CD4-positive, CD25-positive, alpha-beta regulatory T cell (primary cell): ENCODE measurements at places on chromosomes 6 and 20.
A peak's percentile ranks its signal among the peaks of the same experiment; 100 is the strongest.

- no peak for DNase-seq
Observed at GRCh38 chr6:47116086-47116485, 74.0 kb upstream of the ADGRF1 start.

- no peak for DNase-seq
Observed at GRCh38 chr20:50412499-50412898, 97.7 kb upstream of the PTPN1 start.

GRCh38 chr6:62466607-62467006 is 180.6 kb upstream of the KHDRBS2 start:
- no peak for DNase-seq

DNA sequence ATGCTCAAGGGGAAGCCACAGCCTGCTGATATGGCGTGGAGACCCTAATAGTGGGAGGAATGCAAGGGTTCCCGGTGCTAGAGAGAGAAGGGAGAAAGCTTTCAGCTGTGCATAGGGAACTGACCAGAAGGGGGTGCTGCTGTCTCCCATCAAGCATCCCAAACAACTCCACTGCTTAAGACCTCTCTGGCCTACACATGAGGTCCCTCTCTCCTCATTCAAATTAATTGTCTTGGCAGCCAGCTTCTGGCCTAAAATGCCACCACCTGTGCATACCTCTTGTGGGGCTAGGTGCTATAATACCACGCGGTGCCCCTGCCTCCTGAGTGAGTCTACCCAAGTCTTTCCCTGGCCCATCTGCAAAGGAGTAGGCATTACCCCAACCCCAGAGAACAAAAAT is 14.5 kb downstream of the ADISSP start:
- peak; percentile 80 for DNase-seq

GRCh38 chr20:667351-668034 is 8.1 kb downstream of the SCRT2 start:
- DNase-seq, result peak; percentile 21

DNA sequence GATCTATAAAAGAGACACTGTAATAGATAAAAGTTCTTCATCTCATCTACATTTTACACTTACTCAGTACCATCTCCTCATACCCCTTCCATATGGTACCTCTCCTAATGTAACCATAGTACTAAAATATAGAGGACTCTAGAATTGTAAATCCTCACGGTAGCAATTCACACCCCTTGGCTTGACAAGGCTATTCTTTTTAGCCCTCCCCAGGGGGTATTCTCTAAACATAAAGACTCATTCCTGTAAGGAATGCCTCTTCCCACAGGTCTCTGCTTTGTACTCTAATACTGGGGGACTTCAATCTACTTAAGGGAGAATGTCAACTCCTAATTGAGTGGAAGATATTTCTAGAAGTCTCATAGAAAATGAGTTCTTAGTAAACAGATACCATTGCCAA is 85.9 kb downstream of the VIP start:
- no peak for DNase-seq

DNA sequence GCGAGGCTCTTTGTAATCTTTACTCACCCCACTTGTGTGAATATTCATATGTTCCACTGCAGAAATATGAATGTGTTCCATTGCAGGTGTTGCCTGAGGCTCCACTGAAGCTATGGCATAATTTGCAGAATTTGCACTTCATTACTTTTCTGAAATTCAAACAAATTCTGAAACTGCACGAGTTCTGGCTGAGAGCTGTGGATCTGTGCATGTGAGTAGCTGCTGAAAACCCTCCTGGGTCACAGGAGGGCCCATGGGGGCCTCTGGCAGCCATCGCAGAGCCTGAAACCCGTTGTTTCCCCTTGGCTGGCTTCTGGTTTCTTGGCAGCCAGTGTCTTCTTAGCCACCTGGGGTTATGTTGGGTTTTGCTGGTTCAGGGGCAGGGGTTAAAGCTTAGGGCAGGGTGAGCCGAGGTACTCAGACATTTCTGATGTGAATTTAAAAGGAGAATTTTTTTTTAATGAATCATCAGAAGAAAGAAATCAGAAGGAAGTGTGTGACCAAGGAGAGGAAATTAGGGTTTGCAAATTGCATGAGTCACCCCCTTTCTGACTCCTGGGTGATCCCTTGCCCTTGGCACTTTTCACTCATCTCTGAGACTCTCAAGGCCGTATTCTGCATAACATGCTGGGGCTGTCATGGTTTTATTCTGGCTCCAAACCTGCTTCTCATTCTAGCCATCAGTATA is 40.6 kb downstream of the TOX2 start:
- DNase-seq, result peak; percentile 69

DNA sequence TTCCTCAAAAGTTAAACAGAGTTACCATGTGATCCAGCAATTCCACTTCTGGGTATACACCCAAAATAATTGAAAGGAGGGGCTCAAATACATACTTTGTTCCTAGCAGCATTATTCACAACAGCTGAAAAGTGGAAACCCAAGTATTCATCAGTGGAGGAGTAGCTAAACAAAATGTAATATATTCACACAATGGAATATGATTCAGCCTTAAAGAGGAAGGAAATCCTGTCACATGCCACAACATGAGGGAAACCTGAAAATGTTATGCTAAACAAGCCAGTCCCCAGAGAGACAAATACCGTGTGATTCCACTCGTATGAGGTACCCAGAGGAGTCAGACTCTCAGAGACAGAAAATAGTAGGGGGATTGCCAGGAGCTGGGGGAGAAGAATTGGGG is 44.5 kb downstream of the PXDC1 start:
- DNase-seq, result no peak
